ENCODE measurements at places on chromosomes 11 and 22.

DNA sequence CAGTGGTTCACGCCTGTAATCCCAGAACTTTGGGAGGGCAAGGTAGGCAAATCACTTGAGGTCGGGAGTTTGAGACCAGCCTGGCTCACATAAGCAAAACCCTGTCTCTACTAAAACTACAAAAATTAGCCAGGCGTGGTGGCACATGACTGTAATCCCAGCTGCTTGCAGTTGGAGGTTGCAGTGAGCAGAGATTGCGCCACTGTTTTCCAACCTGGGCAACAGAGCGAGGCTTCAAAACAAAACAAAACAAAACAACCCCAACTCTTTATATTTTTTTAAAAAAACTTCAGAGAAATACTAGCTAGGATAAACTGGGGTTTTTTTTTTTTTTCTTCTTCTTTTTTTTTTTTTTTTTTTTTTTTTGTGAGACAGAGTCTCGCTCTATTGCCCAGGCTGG is 31.8 kb upstream of the RAPSN start:
- no peak for DNase-seq

- DNase-seq = no peak
Measured at GRCh38 chr11:95253141-95253540, 22.1 kb upstream of the SESN3 start.

GRCh38 chr11:78349624-78350023 is 68.0 kb downstream of the GAB2 start:
- DNase-seq = no peak

- DNase-seq = no peak
Measured at GRCh38 chr11:66339162-66339675, 3.0 kb upstream of the RIN1 start.

DNA sequence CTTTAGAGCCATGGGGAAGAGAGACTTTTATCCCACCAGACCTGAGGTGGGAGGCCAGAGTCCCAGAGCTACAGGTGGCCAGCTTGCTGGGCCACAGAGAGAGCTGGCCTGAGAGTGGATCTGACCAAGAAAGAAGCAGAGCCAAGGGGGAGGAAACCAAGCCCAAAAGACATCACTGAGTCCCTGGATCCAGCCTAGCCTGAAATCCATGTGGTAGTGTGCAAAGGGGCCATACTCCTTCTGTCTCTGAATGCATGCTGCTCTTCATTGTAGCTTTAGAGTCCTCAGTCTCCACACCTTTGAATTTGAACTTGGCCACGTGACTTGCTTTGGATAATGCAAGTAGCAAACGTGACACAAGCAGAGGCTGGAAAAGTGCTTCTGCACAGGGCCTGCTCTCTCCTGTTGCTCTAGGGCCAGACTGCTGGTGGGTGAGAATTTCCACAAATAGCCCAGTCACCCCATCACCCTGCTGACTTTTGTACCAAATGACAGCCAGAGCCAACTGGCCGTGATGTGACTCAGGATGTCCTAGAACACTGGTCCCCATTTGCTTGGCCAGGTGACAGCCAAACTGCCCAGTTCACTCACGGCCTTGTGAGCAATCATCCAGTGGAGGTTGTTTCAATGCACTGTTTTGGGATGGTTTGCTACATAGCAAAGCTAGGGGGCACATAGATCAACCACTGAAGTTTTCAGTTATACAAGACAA is 93.6 kb downstream of the DHCR7 start:
- no peak for DNase-seq

DNA sequence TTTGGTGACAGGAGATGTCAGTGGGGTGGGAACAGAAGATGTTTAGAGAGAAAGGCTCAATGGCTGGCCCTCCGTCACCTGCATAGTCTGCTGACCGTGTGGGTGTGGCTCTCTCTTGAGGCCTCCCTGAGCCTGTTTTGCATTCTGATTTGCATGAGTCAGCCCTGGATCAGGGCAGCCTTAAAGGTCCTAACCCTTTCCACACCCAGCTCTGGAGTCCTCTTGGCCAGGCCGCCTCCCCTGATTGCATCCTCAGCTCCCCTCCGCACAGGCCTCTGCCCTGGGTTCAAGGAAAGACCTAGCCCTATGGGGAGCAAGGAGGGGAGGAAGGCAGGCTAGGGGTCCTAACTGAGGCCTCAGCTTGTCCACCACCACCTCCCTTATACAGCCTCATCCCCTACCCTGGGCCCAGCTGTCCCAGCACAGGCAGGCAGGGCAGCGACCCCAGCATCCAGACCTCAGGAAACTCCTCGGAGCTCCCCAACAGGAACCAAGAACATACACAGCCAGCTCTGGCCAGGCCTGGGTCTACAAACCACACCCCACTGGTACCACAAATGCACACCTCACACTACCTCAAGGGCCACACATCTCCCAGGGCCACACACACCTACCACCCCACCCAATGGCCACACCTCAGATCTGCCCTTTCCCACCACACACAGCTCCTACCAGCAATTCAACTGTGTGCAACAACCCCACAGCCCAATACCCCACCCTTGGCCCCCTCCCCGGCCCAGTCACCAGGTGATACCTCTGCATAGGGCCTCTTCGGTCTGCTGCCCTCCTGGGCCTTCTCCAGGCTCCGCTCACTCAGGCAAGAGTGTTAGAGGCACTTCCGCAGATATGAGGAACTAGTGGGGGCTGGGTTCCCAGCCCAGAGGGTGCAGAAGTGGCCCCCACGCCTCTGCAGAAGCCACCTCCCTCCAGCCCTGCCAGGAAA is 13.7 kb downstream of the ARAP1 start:
- DNase-seq = no peak

- no peak for DNase-seq
Measured at GRCh38 chr11:6626971-6627761, 7.9 kb upstream of the TPP1 start.

- no peak for DNase-seq
Measured at GRCh38 chr11:11770296-11770695, 71.5 kb upstream of the USP47 start.

DNA sequence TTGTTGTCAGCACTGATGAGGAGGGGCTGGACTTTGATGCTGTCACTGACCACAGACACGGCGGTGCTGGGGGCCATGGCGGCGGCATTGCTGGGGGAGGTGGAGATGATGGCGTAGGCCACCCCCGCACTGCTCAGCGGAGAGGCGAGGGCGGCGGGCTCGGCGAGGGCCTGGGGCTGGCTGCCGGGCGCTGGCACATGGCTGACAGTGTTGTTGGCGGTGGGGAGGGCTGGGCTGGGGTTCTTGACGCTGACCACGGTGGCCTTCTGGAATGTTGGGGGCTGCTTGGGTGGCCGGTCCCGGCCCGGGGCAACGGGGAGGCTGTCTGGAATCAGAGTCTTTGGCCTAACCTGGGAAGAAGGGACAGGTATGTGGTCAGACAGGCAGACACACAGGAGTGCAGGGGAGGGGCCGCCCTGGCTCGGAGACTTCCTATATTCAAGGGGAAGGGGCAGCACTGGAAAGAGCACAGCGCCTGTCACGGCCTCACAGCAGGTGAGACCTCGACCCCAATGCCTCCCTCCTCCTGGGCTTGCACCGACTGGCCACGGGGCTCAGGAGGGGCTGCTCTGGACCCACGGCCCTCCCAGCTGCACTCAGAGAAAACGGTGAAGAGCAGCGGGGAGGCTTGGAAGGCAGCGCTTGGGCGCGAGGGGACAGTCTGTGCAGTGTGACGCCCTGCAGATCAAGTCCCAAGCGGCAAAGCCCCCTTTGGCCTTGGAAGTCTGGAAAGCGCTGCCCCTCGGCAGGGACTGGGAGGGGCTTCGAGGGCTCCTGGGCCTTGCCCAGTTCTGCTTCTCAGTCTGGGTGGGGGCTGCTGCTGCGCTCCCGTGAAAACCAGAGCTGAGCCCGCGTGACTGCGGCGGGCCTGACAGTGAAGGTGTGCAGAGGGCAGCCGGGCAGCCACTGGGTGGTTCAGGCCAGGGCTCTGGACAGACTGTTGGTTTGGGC is 93.2 kb downstream of the PHF21B start:
- no peak for DNase-seq

- no peak for DNase-seq
Measured at GRCh38 chr11:94007426-94007825, 13.7 kb upstream of the HEPHL1 start.

- DNase-seq = no peak
Measured at GRCh38 chr11:82557274-82557673, 176.4 kb downstream of the FAM181B start.

DNA sequence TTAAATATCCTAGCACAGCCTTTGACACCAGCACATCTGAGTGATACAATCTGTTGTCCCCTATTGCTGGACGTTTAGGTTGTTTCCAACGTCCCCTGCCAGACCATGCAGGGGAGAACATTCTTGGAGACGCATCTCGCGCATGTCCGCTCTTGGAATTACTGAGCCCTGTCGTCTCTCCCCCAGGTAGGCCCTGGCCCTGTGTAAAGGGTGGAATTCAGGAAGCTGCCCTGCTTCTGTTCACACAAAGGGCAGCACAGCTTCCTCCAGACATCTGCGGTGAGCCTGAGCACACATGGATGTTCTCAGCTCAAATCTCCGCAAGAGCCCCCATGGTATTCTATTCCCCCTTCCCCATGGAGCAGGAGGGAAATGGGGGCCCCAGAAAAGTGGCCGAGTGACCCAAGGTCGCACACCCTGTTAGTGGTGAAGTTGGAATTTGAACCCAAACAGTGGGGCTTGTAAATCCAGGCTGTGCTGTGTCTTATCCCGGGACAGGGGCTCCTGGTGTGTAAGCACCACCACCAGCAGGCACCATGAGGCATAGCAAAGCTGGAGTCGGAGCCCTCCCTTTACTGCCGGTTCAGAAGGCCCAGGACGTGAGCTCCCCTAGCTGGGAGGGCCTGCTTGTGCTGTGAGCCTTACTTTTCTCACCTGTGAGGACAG is 5.0 kb upstream of the FGF19 start:
- no peak for DNase-seq

DNA sequence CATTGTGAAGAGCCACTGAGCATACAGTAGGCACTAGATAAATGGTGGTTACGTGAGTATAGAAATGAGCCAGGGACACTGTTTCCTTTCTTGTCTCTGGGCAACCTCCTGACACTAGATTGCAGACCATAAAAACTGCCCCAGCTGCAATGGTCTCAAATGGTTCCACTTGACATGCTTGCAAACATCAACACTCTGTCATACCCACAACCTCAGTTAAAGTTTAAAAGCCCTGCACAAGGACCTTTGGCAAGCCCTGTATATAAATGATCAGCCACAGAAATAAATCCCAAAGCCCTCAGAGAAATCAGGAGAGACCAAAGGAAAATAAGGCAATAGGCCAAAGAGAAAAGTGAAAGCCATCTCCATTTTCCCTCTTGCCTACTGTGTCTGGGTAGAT is 20.7 kb downstream of the PLEKHA7 start:
- DNase-seq = no peak

DNA sequence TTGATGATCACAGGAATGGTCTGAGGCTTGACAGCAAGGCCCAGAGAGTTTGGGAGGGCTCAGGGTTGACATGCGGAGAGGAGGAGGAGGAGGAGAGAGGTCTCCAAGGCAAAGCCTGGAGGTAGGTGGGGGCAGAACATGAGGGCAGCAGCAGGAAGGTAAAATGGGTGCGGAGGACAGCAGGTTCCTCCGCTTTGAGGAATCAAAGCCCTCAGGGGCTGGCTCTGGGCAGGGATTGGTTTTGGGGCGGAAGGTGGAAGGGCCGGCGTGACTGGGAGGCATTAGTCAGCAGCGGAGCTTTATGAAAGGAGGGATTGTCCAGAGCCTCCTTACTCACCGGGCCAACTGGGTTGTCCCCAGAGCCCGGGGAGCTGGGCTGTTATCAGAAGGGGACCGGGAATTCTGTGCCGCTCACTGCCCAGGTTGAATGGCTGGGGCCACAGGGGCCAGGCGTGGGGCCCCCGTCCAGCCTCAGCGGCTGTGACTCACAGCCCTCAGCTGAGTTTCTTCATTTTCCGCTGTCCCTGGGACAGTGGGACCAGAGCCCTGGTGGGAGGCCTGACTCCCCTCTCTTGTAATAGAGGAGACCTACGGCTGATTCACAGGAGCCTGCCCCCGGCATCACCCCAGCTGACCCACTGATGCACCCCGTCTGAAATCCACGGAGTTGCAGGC is 36.2 kb downstream of the LIF start:
- no peak for DNase-seq

DNA sequence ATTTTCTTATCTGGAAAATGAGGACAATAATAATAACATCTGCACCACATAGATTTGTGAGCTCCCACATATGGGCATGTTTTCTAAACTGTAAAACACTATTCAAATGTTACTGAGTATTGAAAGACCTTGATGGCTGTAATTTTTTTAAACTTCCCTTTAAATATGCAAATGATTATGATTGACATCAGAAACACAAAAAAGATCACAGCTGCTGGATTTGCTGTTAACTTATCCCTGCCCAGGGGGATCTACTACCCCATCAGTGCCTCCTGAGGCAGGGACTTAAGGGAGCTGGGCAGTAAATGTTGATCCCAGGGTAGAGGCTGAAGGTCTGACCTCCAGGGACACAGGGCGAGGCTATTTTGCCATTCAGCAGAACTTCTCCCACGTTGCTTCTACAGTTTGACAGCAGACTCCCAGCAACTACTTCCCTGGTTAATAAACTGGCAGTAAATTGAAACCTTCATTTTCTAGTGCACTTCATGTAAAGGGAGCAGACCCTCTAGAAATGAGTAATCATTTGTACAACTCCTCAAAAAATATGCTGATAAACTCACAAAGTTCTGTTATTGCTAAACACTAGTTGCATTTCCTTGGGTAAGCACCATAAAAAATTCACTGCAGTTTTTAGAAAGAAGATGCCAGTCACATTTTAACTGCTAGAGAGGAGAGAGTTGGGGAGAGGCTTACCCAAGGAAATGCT is 20.3 kb downstream of the TMPRSS5 start:
- DNase-seq = no peak

DNA sequence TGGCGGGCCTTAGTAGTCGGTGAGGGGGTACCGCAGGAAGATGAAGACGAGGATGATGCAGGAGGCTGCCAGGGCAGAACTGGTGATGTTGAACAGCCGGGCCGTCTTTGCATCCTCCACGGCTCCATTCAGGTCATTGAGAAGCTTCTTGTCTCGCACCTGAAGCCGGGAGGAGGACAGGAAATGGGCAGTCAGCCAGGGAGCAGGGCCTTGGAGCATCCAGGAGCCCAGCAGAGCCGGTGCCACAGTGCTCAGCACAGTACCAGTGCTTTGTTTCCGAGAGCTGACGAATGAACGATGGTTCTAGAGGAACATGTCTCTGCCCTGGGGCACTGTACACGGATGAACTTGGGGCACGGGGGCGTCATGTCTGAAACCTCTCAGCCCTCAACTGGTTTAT is 15.1 kb downstream of the IFITM10 start:
- no peak for DNase-seq

- no peak for DNase-seq
Measured at GRCh38 chr11:8784954-8785353, 102.4 kb downstream of the RPL27A start.

DNA sequence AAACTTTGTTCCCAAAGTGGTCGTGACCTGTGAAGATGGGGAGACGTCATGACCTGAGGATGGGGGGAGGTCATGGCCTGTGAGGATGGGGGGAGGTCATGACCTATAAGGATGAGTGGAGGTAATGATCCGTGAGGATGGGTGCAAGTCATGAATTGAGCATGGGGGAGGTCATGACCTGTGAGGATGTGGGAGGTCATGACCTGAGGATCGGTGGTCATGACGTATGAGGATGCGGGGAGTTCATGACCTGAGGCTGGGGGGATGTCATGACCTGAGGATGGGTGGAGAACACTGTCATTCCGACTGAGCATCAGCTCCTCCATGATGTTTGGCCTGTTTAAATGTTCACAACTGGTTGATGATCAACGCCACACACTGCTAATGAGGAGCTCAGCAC is 25.9 kb downstream of the YPEL1 start:
- DNase-seq = no peak
